CD4-positive, alpha-beta T cell treated with Interleukin-17A for 4 hours (primary cell): ENCODE measurements at places on chromosomes 7 and 10.

GRCh38 chr10:132572545-132572937 is 35.0 kb downstream of the INPP5A start:
- DNase-seq: no peak

DNA sequence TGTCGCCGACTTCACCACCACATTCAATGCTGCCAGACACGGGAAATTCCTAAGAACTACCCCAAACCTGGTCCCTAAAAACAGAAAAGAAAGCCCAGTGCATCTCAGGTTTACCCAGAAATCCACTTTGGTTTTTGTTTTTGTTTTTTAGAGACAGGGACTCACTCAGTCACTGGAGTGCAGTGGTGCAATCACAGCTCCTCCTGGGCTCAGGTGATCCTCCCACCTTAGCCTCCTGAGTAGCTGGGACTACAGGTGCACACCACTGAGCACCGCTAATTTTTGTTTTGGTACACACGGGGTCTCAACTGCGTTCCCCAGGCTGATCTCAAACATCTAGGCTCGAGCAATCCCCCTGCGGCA is 22.8 kb downstream of the MAD1L1 start:
- DNase-seq: no peak

GRCh38 chr7:39667341-39667923 is 44.1 kb downstream of the RALA start:
- no peak for DNase-seq

DNA sequence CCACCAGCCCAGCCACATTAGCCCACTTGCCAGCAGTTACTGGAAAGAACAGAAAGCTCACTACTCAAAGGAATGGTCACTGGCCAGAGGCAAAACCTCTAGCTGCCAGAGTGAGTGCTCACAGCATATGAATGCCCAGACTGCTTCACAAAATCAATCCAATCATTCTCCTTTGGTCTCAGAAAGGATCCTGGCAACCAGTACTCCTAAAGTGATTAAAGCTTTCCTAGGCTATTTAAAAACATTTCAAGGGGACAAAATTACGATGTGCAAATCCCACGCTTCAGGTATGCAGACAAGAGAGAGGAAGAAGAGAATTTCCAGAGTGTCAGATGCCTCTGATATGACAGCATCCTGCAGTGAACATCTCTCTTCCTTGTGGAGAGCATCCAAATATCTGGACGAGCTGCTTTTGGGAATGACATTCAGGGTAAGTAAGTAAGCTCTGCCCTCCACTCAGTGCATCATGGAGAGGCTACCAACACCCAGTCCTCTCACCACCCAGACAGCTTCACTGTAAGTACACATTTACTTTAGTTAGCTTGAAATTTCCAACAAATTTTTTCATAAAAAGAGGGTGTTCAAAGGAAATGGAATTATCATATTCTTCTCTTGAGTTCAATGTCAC is 25.1 kb downstream of the ICA1 start:
- no peak for DNase-seq

DNA sequence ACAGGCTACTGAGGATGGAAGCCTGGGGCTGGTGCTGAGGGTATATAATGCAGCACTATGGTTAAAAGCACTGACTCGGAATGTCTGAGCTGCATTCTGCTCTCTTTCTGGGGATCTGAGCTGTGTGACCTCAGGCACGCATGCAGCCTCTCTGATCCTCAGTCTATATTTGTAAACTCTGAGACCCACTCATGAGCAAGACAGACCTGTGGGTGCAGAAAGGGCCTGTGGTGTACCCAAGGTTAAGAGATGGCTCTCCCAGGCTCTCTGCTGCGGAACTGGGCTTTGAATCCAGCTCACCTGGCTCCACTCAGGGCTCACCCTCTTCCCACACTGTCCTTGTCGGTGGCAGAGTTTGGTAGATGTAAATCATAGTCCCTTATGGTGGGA is 89.9 kb downstream of the CHST15 start:
- DNase-seq: no peak

GRCh38 chr7:96349572-96349971 is 27.7 kb upstream of the SLC25A13 start:
- no peak for DNase-seq

- DNase-seq: no peak
Observed at GRCh38 chr7:458511-459245, 61.0 kb downstream of the PDGFA start.

DNA sequence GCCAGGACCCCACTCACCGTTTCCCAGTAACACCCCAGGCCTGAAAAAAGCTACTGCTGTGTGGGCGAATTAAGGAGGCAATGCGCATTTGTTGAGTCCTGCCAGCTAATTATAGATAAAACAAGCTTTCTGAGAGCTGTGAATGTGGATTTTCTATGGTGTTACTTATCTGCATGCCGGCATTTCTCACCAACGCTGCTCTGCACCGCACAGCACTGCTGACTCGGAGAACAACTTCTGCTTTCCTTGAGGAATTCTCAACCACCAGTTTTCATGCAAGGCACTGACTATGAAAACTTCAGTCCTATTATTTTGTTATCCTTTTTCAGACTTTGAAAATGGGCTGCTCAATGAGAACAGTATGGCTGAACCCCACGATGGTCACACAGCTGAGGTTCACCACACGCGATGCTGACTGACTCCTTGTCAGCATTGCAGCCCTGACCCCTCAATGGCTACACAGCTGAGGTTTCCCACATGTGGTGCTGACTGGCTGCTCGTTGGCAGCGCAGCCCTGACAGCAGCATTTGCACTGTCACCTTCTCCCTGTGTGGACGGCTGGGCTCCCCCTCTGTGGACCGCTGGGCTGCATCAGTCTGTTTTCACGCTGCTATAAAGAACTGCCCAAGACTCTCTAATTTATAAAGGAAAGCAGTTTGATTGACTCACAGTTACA is 190.6 kb downstream of the DIP2C start:
- no peak for DNase-seq

DNA sequence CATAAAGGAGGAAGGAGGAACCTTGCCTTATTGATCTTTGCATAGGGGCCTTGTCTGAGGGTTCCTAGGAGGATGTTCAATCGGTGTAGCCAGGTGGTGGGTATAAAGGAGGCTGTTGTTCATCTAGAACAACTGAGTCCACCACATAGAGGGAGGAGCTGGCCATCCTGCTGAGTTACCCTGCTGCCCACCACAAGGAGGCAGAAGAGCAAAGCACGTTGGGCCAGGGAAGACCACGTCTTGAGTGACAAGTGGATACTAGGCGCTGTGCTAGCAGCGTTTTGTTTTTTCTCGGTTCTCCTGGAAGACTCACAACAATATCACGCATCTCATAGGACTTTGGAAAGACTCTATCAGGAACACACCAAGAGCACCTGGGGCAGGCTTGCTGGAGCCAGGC is 20.0 kb downstream of the FOXI2 start:
- no peak for DNase-seq

DNA sequence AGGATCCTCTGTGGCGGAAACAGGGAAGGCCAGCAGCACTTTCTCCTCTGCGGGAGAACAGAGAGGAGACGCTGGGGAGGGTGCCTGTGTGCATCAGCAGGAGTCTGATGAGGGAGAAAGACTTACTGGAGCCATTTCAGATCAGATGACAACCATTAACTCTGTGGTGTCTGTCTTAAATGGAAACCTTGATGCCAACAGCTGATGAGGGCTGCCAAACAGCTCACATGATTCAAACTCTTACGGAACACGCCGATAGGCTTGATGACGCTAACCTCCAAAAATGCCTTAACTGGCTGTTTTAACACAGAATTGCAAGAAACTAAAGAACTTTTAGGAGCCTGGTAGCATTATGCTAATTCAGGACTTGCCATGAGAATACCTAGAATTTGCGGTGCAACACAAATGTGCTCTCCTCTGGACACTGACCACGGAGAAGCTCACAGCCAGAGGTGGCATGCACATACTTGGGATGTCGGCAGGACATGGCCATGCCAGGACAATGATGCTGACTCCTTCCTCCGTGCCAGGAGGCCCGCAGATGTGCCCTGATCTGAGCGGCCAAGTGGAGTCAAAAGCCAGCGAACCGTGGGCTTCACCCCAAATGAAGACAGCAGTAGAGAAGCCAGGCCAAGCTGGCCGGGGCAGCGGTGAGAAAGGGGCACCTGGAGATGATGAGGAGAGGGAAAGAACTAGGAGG is 154.9 kb downstream of the ZMYND11 start:
- DNase-seq: no peak

- DNase-seq: no peak
Observed at GRCh38 chr7:85090143-85090542, 96.7 kb downstream of the SEMA3D start.

DNA sequence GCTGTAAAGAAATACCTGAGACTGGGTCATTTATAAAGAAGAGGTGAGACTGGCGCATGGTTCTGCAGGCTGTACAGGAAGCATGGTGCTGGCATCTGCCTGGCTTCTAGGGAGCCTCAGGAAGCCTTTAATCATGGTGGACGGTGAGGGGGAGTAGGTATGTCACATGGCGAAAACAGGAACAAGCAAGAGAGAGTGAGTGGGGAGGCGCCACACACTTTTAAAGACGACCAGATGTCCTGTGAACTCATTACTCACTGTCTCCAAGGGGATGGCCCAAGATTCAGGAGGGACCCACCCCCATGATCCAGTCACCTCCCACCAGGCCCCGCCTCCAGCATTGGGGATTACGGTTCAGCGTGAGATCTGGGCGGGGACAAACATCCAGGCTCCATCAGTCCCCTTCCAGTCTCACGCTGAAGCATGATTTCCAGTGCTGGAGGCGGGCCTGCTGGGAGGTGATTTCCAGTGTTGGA is 3.2 kb downstream of the ZNF316 start:
- DNase-seq: no peak

DNA sequence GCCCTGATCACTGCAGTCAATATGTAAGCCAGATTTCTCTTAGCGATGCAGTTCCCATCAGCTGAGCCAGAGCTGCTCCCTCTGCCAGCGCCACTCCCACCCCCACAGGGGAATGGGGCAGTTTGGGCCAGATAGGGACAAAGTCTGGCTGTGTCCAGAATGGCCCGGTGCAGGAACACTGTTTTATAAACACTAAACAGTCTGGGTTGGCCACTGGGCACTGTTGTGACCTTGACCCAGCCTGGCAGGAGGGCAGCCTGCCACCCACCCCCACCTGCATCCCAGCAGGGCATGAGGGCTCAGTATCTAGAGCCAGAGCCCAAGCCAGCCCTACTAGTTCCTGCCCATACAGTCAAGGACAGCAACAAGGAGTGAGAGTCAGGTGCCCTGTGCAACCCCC is 1.3 kb downstream of the OGDHL start:
- DNase-seq: no peak

- DNase-seq: no peak
Observed at GRCh38 chr7:22331704-22332103, 25.2 kb downstream of the RAPGEF5 start.

- DNase-seq: no peak
Observed at GRCh38 chr10:75926763-75927162, 495.3 kb downstream of the LRMDA start.

- no peak for DNase-seq
Observed at GRCh38 chr7:98291717-98292116, 10.2 kb downstream of the BRI3 start.

DNA sequence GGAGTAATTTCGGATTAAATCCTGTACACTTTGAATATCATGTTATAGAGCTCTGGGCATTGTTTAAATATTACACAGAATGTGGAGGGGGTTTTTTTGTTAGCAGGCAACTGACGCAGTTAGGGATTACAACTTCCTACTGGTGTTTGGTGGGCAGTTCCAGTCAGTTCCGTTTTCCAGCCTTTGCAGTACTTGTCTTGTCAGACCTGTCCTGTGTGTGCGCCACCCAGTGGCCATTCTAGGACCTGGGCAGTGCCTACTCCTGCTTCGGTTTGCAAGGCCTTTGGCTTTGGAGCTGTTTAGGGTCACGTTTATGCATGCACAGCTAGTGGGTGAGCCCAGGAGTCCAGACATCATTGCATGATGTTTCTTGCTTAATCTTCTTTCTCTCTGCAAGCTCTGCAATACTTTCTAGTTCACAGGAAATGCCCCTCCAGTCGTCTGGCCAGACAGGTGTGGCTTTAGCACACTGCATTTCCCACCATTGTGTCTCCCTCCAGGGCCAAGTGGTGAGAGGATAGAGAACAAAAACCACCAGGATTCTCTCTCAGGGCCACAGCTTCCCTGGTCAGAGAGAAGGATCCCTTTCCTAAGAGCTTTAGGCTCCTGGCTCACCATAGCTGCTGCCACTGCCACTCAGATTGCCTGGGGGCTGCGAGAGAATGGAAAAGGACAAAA is 96.5 kb upstream of the TARP start:
- DNase-seq: peak; percentile 82

- peak; percentile 60 for DNase-seq
Observed at GRCh38 chr10:74586088-74586585, 240.3 kb upstream of the KAT6B start.

DNA sequence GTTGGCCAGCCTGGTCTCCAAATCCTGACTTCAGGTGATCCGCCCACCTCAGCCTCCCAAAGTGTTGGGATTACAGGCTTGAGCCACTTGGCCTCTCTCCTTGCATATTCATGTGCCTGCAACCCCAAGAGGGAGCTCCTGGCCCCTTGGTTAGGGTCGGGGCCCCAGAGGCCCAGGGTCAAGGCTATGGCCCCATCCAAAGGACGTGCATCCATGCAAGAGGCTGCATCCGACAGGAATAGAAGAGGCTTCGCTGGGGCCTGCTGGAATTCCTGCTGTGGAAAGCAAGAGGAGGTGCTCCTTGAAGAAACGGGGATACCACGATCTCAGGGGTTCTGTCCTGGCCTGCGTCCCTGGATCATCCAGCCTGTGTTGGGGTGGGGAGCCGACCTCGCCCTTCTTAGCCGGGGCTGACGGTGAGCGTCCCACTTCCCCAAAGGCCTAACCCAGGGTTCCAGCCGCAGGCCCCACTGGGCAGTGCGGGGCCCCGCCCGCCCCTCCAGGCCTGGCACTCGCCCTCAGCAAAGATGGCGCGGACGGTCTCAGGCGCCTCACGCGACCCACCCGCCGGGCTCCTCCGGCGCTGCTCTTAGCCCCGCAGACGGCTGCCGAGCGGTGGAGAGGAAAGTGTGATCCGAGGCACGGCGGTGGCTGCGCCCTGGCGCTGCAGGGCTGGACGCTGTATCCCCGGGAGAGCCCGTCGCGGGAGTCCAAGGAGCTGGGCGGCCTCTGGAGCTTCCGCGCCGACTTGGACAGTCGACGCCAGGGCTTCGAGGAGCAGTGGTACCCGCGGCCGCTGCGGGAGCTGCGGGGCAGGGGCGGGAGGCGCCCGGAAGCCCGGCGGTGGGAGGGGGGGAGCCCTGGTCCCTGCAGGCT is 54.7 kb downstream of the ZNF727 start:
- DNase-seq: no peak

DNA sequence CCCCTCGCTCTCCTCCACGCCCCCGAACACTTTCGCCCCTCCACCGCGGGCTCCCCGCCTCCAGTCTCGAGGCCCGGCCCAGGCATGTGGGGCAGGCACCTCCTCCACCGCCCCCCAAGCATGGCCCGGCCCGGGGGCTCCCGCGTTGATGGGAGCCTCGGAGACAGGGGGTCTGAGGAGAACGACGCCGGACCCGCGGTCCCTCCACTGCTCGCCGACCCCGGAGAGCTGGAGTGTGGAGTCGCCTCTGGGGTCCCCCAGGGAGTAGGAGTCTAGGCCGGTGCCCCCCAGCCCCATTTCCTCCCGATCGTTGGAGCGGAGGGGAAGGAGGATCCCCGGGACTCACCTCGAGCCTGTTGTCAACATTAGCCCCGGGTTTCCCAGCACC is 206 bp downstream of the UPF2 start:
- peak; percentile 53 for DNase-seq
